ENCODE measurements at places on chromosomes 7 and 10.

DNA sequence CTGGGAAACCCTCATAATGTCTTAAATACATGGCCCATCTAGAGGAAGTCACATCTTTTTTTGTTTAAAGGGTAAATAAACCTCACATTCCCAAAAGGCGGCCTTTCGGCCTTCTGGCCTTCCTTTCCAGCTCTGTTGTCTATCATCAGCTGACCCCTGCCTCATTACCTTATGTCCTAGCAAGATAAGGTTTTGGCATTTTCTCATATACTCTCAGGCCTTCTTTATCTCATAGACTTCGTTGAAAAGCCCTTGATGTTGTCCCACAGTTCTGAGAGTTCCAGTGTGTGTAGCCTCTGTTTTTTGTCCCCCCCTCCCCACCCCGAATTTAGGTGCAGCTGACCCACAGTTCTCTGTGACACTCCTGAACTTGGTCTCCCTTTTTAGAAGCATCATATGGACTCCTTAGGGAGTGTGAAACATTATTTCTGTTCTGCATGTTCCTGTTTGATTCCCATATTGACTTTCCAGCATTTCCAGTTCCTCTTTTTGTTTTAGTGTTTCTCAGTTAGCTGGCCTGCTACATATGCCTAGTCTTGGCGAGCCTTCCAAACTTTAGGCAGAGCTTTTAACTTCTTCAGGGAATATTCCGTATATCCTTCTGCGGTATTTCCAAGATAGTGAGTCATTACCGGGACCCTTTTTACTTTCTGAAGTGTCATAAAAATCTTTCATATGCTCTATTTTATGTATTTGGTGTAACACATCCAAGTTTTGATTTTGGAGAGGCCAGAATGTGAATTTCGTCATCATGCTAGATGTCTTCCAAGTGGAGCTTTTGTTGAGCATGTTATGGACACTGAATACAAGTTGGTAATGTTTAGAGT lies 138.5 kb downstream of the LRRC4 start:
- no peak for DNase-seq

GRCh38 chr7:115037128-115037802 lies 115.4 kb downstream of the MDFIC start:
- DNase-seq: no peak

GRCh38 chr7:125450749-125451148 lies 521.1 kb upstream of the POT1 start:
- DNase-seq: no peak

- peak; percentile 27 for DNase-seq
Observed at GRCh38 chr7:55964261-55965099, at the start of gene NIPSNAP2. NIPSNAP2 (plus strand) TSS chr7:55964585; CDS start chr7:55964610, 25 bp downstream.

- no peak for DNase-seq
Observed at GRCh38 chr10:76136961-76137360, 705.5 kb downstream of the LRMDA start.

DNA sequence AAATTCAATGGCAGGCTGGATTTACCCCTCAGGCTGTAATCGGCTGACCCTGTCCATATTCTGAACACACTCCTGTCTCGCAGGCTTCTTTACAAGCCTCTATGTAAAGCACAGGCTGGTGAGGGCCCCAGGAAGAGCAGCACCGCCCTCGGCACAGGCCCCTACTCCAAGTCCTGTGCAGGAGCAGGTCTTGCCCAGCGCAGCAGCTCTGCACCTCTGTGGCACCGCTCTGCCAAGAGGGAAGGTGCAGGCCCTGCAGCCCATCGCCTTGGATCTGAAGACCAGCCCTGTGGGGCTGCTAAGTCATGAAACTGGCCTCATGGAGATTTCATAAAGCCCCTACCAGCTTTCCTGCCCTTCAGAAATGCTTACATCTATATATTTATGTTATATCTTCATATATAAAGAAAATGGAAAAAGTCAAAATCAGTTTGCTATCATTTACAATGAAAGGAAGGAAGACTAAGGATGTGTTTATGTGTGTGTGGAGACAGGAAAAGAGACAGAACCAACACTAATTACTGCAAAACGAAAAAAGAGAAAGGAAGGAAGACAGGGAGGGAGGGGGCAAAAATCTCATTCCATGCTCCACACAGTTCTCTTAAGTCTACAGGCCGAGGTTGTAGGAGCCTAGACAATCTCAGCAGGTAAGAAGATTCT lies 9.6 kb downstream of the TMEM176B start:
- no peak for DNase-seq

- DNase-seq: no peak
Observed at GRCh38 chr10:122293961-122294380, 22.9 kb downstream of the BTBD16 start.

- no peak for DNase-seq
Observed at GRCh38 chr10:1114315-1114714, 58.1 kb downstream of the WDR37 start.
